ENCODE measurements at places on chromosomes 16 and 17.

DNA sequence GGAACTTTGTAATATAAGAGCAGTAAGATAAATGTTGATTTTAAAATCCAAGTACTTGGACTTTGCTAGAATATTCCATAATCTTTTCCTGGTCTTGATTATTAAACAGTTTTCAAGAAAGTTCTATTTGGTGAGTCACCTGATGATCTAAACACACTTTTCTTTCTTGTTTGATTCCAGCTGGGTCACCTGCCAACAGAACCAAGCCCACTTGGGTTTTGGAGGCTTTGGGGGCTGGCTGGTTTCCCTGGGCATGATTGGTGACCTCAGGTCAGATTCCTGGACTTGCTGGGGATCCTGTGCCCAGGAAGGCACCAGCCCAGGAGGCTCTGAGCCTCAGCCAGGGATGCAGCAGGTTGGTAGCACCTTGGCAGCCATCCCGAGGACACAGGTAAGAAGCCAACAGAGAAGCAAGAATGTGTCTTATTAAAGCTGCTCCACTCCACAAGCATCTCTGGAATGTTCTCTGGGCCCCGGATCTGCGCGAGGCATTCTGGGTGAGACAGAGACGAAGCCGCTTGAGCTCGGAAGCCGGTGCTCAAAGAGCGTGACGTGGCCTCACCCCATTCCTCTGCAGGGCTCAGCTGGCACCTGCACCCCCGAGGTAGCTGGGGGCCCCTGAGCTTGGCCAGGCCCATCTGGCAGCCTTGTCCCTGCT, 3.1 kb upstream of the TEX19 start:
- peak; percentile 73 for DNase-seq

- DNase-seq, result no peak
These were observed 23.5 kb downstream of the GPRC5B start for GRCh38 chr16:19861133-19861532.

GRCh38 chr17:4405038-4405669, 28.6 kb upstream of the SPNS3 start:
- no peak for DNase-seq

DNA sequence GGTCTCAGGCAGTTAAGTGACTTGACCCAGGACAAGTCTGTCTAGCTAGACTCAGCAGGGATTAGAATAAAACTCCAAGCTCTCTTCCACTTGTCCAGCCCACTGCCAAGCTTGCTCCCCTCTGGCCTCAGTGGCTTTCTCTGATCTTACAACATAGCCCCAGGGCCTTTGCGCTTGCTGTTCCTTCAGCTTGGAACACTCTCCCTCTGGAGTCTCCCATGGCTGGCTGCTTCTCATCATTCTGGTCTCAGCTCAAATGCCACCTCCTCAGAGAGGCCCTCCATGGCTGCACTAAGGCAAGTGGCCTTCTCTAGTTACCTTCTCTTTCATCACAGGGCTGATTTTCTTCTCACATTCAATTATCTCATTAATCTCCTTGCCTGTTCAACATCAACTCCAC, 1.1 kb downstream of the TVP23A start:
- DNase-seq, result no peak

GRCh38 chr17:45093444-45094110, 32.5 kb downstream of the NMT1 start:
- DNase-seq, result no peak

DNA sequence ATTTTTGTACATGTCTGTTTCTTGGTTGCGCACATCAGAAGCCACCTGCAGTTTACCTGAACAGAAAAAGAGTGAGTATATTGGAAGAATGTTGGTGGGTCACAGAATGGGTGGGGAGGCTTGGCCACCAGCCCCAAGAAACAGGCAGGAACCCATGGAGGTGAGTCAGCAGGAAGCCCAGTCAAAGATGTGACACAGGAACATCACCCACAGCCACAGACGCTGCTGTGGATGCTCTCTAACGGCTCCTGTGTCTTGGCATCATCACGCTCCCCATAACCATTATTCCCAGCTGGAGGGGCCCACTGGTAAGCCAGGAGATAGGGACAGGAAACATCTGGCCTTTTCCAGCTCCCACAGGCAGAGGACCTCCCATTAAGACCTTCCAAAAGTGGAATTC, 94.0 kb upstream of the WSB1 start:
- DNase-seq, result no peak
